ENCODE measurements at places on chromosomes 11 and 22.

- DNase-seq = no peak
Observed at GRCh38 chr11:20584093-20584774, 15.2 kb upstream of the SLC6A5 start.

DNA sequence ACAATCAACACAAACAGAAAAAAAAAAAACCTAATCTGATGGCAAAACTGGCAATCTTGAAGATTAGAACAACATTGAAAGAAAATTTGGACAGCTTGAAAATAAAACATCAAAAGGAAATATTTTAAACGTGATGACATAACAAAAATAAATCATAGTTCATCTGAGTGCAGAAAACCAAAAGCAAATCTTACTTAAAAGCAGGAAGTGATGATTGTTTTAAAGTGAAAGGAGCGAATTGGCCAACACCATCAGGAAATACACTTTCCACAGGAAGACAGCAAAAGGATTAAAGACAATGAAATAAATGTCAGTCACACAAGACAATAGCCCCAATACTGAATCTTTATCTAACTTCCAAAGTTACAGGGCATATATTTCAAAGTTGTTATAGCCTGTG, 696.5 kb upstream of the CHORDC1 start:
- DNase-seq = no peak

- DNase-seq = no peak
Observed at GRCh38 chr11:135027461-135027860, 615.4 kb upstream of the B3GAT1 start.

- DNase-seq = no peak
Observed at GRCh38 chr22:46287873-46288751, 8.6 kb upstream of the GTSE1 start.

DNA sequence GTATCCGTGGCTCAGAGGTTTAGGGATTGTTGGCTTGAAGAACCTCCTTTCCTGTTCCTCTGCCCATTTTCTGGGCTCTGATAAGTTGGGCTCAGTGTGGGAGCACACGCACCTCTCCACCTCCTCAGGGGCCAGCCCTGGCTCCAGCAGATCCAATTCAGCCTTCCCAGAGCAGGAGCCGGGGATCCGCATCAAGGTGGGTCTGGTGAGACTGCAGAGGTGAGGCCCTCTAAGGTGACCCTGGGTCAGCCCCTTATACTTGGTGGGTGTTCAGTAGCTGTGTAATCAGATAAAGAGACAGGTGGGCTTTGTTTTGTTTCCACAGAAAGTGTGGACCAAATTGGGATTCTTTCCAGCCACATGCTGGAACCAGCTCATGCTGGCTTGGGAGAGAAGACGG, 1466.0 kb downstream of the TBC1D22A start:
- DNase-seq = no peak

DNA sequence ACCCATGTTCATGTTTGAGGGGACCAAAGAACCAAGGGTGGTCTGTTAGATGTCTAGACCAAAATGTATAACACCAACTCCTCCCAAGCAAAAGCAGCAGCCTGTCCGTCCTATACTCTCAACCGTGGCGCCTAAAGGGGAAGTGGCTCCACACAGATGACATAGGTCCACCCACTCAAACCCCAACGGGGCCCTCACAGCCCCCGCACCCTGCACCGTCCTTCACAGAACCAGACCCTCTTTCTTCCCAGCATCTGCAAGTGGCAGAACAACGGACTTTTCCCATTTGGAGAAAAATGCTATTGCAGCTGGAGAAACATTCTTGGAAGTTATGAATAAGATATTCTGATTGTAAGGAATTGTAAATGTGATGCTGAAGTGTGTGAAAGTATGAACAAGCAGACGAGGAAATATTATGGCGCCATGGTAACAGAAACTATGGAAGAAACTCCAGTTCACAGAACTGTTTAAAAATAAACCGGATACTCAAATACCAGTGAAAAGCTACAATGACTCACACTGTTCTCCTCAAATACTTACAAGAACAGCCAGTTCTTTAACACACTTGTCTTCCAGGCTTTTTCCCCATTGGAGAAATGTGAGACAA, 76.5 kb upstream of the ARFGAP3 start:
- no peak for DNase-seq

GRCh38 chr22:45891471-45891995, 85.4 kb downstream of the WNT7B start:
- DNase-seq = no peak

DNA sequence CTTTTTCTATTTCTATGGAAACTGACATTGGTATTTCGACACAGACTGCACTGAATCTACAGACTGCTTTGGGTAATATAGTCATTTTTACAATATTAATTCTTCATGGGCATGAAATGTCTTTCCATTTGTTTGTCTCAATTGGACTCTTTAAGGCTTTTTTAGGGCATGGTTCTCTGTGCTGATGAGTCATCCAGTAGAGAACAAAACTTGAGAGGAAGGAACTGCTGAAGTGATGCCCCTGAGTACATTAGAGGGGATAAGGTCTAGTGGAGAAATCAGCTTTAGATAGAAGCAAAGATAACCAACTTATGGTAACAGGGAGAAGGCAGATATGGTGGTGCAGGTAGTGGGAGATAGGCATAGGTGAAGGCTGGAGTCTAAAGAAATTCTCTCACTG, 25.1 kb downstream of the TSG101 start:
- DNase-seq = no peak

- DNase-seq = no peak
Observed at GRCh38 chr22:40388231-40388630, 17.8 kb downstream of the SGSM3 start.

DNA sequence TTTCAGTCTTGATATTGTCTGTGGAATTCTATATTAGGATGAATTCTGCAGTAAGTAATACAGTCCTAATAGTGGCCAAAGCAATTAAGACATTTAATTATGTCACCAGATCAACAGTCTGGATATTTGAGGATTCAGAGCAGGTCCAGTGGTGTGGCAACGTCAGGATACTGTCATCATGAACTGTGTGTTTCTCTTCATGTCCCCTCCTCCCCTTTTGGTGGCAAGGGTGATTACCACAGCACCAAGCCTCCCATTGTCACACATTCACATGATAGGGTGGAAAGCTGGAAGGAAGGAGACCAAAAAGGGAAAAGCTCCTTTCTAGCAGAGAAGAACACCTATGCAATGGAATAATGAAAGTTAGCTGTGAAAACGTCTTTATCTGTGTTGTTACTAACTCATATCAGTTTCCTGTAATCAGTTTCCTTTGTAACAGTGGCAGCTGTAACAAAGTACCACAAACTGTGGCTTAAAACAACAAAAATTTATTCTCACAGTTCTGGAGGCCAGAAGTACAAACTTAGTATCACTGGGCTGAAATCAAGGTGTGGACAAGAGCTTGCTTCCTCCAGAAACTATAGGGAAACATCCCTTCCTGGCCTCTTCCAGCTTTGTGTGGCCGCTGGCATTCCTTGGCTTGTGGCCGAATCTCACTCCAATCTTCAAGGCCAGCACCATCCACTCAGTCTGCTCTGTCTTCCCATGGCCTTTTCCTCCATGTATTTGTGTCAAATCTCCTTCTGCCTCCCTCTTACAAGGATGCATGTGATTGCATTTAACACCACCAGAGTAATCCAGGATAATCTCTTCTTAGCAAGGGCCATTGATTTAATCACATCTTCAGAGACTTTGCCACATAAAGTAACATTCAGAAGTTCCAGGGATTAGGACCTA, 6.5 kb upstream of the RBM14 start:
- no peak for DNase-seq

DNA sequence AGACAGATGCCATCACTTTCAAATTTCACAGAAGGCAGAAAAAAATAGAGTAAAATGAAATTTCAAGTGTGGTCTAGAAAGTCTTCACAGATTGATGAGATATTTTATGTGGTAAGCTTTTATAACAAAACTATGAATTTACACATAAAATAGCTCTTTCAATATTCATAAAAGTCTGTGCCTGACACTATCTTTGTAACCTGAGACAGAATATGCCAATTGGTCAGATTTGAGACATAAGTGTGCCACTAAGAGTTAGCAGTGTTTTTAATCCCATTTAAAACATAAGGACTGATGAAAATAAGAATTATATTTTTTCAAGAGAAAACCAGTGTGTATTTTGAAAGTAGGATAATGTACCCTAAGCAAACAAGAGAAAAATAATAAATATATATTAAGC, 769.5 kb upstream of the LUZP2 start:
- no peak for DNase-seq

DNA sequence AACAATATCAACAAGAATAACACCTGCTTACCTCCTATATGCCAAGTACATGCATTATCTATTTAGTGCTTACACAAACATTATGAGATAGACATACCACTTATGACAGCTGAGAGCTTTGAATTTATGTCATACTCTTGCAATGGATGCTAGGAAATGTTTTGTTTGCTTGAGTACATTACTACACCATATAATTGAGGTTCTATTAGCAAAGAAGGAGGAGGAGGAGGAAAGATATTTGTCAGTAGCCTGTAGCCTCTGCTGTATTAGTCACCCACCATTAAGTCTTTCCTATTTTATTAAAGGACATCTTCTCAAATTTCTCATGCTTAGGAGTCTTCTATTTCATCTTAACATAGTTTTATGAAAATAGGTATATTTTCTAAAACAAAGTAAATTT, 6.4 kb downstream of the ANO5 start:
- DNase-seq = no peak

- no peak for DNase-seq
Observed at GRCh38 chr11:132993991-132994502, 538.3 kb downstream of the OPCML start.

DNA sequence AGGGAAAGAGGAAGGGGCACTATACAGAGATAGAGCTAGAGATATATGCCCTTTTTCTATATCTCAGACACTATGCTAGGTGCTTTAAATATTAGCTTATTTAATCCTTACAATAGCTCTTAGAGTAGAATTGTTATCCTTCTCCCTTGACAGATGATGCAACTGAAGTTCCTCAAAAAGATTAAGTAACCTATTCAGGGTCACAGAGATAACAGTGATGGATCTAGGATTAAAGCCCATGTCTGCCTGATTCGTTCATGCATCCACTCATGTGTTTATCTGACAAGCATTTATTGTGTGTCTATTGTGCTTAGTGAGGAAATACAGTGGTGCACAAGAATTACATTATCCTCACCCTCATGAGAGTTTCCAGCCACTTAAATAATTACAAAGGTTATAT, 8.7 kb downstream of the CCDC83 start:
- DNase-seq = no peak

DNA sequence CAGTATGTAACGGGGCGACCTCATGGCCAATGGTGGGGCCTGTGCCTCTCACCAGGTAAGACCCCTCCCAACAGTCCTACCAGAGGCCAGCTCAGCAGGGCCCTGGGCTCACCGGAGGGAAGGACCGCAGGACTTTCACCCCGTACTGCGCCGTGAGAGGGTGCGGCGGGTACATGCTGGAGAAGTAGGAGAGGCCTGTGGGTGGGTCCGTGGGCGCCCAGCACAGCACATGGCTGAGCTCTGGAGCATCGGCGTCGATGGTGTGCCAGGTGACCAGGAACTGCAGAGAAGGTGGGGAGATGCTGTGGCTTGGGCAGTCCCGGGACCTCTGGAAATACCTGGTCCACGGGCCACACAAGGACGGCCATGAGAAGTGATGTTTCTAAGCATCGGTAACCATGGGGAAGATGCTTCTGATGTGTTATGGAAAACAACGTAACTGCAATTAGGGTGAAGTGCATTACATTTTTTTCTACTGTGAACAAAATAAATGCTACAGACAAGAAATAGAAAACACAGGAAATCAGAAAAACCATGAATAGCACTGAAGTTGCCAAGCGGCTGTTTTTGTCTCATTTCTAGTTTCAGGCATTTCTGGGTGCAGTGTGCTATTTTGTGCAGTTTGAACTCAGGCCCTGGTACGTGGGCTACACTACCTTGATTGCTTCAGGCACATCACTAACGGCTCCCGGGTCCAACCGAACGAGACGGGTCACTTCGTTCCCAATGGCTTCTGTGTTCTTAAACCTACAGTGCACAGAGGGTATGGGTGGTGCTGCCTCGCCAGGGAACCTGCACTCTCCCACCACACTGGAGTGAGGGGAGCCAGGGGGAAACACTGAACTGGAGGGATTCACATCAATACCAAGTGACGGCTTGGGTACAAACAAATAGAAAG, 46.5 kb upstream of the SERPIND1 start:
- DNase-seq = no peak

DNA sequence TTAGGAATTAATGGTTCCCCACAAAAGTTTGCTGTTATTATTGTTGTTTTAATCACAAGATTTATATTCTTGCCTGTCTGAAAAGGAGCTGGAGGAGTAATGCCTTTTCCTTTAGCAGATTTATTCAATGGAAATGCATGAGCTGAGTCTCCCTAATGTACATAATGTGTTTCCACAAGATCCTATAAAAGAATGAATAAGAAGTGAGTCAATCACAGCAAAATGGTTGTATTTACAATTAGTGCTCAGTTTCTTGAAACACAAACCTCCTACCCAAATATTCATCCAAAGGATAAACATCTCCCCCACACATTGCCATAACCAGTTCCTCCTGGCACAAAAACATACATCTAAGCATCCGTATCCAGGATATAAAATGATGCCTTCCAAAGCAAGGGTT, 33.3 kb downstream of the ME3 start:
- DNase-seq = no peak

- no peak for DNase-seq
Observed at GRCh38 chr11:10519630-10520029, 21.4 kb downstream of the RNF141 start.

GRCh38 chr11:8047382-8047781, 33.6 kb upstream of the TUB start:
- DNase-seq = no peak

GRCh38 chr11:77167111-77167626, 39.1 kb downstream of the MYO7A start:
- DNase-seq = no peak

GRCh38 chr11:125412177-125412496, 83.9 kb downstream of the FEZ1 start:
- no peak for DNase-seq

DNA sequence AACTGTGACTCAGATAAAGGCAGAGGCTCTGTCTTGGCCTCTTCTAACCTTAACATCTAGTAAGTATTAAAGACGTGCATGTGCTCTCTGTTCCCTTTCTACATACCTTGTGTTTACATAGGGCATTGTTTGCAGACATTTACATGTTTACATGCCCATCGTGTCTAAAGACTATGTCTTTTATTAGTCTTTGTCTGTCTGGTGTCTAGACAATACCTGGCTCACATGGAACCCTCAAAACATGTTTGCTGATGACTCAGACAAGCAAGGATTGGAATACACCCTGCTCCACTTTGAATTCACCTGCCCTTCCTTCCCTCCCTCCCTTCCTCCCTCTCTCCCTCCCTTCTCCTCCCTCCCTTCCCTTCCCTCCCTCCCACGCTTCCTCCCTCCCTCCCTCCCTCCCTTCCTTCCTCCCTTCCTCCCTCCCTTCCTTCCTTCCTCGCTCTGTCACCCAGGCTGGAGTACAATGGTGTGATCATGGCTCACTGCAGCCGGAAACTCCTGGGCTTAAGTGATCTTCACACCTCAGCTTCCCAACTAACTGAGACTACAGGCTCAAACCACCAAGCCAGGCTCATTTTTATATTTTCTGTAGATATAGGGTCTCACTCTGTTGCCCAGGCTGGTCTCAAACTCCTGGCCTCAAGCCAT, 23.7 kb upstream of the SORL1-AS1 start:
- DNase-seq = no peak

Measured in stimulated activated CD8-positive, alpha-beta memory T cell treated with anti-CD3 and anti-CD28 coated beads, Interleukin-12 subunit alpha, Interleukin-12 subunit beta, amount 100 ng/mL, for 1 hour (primary cell).